ENCODE measurements at places on chromosomes 5 and 9.

DNA sequence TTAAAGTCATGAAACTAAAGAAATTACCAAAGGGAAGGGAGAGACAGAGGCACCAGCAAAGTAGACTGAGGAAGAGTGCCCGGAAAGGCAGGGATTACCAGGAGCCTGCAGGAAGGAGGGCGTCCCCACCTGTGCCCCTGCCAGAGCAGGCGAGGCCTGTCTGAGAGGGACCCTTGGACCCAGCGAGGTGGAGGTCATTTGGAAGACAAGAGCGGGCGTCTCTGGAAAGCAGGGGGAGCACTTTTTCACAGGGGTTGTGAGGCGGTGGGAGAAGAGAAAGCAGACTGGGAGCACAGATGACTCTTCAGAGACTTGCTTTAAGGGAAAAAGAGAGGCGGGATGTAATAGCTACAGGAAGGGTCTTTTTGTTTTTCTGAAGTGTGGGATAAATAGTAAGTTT lies 27.5 kb upstream of the SLC2A8 start:
- no peak for DNase-seq

GRCh38 chr5:176521699-176522263 lies 15.4 kb downstream of the RNF44 start:
- no peak for DNase-seq

GRCh38 chr9:130243015-130243881 lies 22.3 kb upstream of the HMCN2 start:
- DNase-seq, result peak; percentile 43

GRCh38 chr9:4349816-4350418 lies 50.0 kb upstream of the GLIS3 start:
- DNase-seq, result no peak

DNA sequence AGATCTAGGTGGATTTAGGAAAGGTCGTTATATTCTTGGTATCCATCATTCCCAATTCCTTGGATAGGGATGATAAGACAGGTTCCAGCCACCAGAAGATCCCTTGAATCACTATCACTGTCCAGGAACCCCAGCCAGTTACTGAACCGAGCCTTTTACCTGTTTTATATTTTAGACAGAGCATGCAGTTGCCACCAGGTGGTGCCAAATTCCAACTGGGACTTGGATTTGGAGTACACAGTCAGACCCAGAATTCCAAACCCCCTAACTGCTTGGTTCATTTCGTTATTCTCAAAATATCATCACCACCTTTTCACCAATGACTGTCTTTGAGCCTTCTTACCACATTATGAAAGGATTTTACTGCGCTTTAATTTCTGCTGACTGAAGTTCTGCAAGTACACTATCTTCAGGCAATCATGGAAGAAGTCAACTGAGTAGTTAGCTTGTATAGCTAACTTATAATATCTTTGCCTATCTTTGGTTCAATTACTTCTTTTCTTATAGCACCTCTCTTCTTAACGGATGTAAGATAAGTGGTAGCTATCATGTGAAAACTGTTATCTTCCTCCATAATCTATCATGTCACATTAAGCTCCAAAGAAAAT lies 191.8 kb downstream of the PRR16 start:
- no peak for DNase-seq

- DNase-seq, result no peak
These were observed 14.5 kb downstream of the ADAM19 start for GRCh38 chr5:157561110-157561509.

DNA sequence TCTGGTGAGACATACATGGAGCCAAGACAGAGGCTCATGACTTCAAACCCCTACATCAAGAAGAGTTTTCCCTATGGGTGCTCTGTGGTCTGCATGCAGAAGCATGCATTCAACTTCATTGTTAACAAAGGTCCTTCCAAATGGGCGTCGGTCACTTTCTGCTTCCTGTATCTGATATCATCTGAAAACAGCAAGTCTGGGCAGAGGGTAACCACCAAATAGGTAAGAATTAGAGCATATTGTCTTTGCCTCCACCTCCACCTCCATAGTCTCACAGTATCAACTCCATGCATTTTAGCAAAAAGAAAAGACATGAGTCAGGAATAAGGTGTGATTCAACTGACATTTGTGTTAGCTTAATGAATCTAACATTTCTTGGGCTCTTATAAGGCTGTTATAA lies 462.9 kb downstream of the DMRT2 start:
- no peak for DNase-seq

DNA sequence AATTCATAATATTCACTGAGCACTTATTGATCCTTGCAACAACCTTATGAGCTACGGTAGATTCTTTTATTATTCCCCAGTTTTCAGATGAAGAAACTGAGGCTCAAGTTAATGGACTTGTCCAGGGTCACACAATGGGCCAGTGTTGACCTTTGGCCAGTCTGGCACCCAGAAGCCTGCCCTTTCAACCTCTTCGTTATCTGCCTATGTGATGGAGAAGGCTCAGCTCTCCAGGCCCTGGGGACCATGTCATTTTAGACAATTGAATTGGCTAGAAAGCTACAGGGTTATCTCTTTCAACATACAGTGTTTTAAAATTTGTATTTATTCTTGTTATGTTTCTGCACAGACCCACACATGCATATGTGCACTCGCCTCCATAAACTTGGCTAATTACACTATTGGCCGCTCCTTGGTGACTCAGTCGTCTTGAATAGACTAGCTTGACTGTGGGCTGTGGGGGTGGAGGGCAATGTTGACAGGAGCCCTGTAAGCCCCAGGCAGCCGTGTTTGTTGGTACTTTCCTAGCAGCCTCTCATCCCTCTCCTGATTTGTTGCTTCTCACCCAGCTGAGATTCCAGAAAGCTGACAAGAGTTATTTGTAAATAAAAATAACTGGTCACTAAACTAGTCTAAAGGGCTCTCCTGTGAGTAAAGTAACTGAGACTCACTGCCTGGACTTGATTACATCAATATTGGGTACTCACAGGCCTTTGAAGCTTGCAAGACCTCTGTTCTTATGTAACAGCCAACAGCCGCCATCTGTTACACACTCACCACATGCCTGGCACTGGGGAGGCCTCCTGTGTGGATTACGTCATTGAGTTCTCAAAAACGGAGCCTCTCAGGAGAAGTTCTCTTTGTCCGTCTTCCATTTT lies 8.5 kb upstream of the ANGPTL2 start:
- DNase-seq, result no peak
